Melanocyte of skin (primary cell): ENCODE measurements at places on chromosomes 3 and 15. TPM values are rescaled to one million over a fixed set of nuclear protein-coding genes. Genes with fewer than 3 reads are reported as not detected.

The SCN11A gene
- total RNA-seq, result not detected in 2 replicates

The TM4SF1 gene
- 534 and 605 TPM in 2 replicates for total RNA-seq

The POLQ gene
- 13.6 and 15.0 TPM in 2 replicates for total RNA-seq

The FRG2C gene
- total RNA-seq, result not detected in 2 replicates

The EPHB3 gene
- total RNA-seq, result 0.34 and 2.5 TPM in 2 replicates

The ATP13A5 gene
- not detected in 2 replicates for total RNA-seq

The IGSF10 gene
- total RNA-seq, result under 0.01 and 0.31 TPM in 2 replicates

The LRRIQ4 gene
- total RNA-seq, result under 0.01 TPM in 1 of 2 replicates, not detected in the other

The NR2F2 gene
- 3.8 and 7.6 TPM in 2 replicates for total RNA-seq

The CNTN3 gene
- under 0.01 and 0.93 TPM in 2 replicates for total RNA-seq

The ADAMTSL3 gene
- total RNA-seq, result under 0.01 TPM in 1 of 2 replicates, not detected in the other

The GATM gene
- total RNA-seq, result 20.3 and 26.5 TPM in 2 replicates

The C3orf49 gene
- total RNA-seq, result not detected in 2 replicates

The DUOXA2 gene
- total RNA-seq, result not detected in 2 replicates

The AGTR1 gene
- total RNA-seq, result 0.36 TPM in 1 of 2 replicates, not detected in the other

The SPG21 gene
- 98.4 and 118 TPM in 2 replicates for total RNA-seq

The C3orf80 gene
- under 0.01 TPM in 1 of 2 replicates, not detected in the other for total RNA-seq

The WDR49 gene
- total RNA-seq, result 0.31 TPM in 1 of 2 replicates, not detected in the other

The HEMK1 gene
- total RNA-seq, result 6.0 and 10.2 TPM in 2 replicates

The LOXL1 gene
- total RNA-seq, result 1.7 and 5.2 TPM in 2 replicates

The ANO10 gene
- 19.3 and 21.1 TPM in 2 replicates for total RNA-seq

The SNURF gene
- total RNA-seq, result 5.2 and 7.6 TPM in 2 replicates

The INSYN1 gene
- 4.0 and 8.9 TPM in 2 replicates for total RNA-seq

The CHRNA5 gene
- 3.8 and 5.1 TPM in 2 replicates for total RNA-seq

The SNX22 gene
- total RNA-seq, result under 0.01 TPM in 1 of 2 replicates, not detected in the other

The SV2B gene
- 0.34 and 5.5 TPM in 2 replicates for total RNA-seq

The FBXL2 gene
- 20.3 and 22.9 TPM in 2 replicates for total RNA-seq

The CFAP100 gene
- not detected in 2 replicates for total RNA-seq

The ITPKA gene
- 0.15 and 0.67 TPM in 2 replicates for total RNA-seq

The CPN2 gene
- total RNA-seq, result not detected in 2 replicates

The ARIH2 gene
- total RNA-seq, result 62.3 and 72.7 TPM in 2 replicates

The SGO1 gene
- total RNA-seq, result 6.2 and 10.3 TPM in 2 replicates

The CCDC12 gene
- 23.3 and 26.6 TPM in 2 replicates for total RNA-seq

The CHSY1 gene
- total RNA-seq, result 42.6 and 45.2 TPM in 2 replicates

The SNTN gene
- total RNA-seq, result not detected in 2 replicates

The TRAT1 gene
- total RNA-seq, result not detected in 2 replicates

The NIT2 gene
- 28.0 and 45.5 TPM in 2 replicates for total RNA-seq

The RPL39L gene
- 16.0 and 25.5 TPM in 2 replicates for total RNA-seq

The OSTN gene
- not detected in 2 replicates for total RNA-seq

The KLHL6 gene
- total RNA-seq, result 1.8 and 2.1 TPM in 2 replicates

The CADM2 gene
- not detected in 2 replicates for total RNA-seq

The LINGO1 gene
- total RNA-seq, result 4.0 and 9.1 TPM in 2 replicates

The PROS1 gene
- total RNA-seq, result 70.2 and 194 TPM in 2 replicates

The TRIM59 gene
- total RNA-seq, result 4.8 and 9.5 TPM in 2 replicates

The GPR160 gene
- total RNA-seq, result 2.1 and 3.6 TPM in 2 replicates

The CCR2 gene
- not detected in 2 replicates for total RNA-seq

The MTFMT gene
- total RNA-seq, result 31.3 and 38.7 TPM in 2 replicates

The SUSD5 gene
- 15.1 and 20.7 TPM in 2 replicates for total RNA-seq

The PEAK1 gene
- total RNA-seq, result 38.5 and 56.3 TPM in 2 replicates

The FBXO40 gene
- not detected in 2 replicates for total RNA-seq

The PPIP5K1 gene
- 18.2 and 45.4 TPM in 2 replicates for total RNA-seq

The NISCH gene
- 43.6 and 52.0 TPM in 2 replicates for total RNA-seq

The SAMMSON gene
- total RNA-seq, result 1.3 and 4.0 TPM in 2 replicates
